GM19239 (cell line): ENCODE measurements at places on chromosomes 16 and 17.
A peak's percentile ranks its signal among the peaks of the same experiment; 100 is the strongest.

- no peak for DNase-seq
Measured at GRCh38 chr16:78609402-78610274, 510.2 kb downstream of the WWOX start.

DNA sequence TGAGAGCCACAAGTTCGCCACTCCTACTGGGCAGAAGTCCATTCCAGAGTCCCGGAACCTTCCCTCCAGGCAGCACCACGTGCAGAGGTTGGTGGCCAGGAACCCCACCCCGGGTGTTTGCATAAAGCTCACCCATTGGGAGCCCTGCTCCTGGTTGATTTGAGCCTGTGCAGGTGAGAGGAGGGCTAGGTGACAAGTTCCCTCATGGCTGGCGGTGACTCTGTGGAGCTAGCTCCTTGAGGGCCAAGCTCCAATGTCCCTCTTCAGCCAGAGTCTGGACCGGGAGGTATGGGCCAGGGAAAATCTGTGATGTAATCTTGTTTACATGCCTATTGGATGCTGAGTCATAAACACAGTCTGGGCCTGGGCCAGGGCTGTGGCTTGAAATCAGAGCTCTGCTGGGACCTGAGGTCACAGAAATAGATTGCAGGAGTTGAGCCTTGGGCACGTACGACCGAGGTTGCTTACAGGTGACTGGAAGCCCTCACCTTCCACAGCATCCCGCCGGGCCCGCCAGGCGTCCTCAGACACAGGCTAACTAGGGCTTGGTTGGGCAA is 118.9 kb downstream of the AATF start:
- DNase-seq, result no peak

DNA sequence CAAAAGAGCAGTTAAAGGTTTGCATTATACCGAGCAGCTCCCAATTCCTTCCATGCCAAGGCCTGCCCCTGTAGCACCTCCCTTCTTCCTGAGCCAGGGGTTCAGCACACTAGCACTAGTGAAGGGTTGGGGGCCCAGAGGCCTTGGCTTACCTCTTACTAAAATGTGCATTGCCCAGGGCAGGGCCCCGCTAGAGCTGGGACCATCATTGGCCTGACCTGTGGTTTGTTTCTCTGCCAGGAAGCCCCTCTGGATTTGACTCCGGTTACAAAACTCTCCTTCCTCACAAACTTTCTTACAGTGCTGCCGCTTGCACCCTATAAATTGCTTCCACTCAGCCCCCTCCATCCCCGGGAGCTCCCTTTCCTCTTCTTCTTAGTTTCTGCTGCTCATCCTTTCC is 33.8 kb downstream of the MPRIP start:
- no peak for DNase-seq

GRCh38 chr17:48960834-48961515 is 7.4 kb downstream of the GIP start:
- DNase-seq, result no peak

DNA sequence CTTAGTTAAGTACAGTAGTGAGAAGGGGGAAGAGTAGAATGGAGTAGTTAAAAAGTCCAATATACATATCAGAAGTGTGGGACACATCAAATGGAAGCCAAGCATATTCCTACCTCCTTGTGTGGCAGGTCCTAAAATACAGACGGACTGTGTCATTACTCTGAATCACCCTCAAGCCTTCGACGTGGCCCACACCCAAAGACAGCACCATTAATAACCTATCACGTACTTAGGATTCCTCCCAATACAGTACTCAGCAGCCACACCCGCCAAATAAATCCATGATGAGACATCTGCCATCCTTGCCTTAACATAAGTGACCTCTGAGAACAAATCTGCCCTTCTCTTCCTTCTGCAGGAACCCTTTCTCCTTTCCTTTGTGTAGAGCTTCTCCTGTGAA is 38.9 kb downstream of the UBE2G1 start:
- no peak for DNase-seq

DNA sequence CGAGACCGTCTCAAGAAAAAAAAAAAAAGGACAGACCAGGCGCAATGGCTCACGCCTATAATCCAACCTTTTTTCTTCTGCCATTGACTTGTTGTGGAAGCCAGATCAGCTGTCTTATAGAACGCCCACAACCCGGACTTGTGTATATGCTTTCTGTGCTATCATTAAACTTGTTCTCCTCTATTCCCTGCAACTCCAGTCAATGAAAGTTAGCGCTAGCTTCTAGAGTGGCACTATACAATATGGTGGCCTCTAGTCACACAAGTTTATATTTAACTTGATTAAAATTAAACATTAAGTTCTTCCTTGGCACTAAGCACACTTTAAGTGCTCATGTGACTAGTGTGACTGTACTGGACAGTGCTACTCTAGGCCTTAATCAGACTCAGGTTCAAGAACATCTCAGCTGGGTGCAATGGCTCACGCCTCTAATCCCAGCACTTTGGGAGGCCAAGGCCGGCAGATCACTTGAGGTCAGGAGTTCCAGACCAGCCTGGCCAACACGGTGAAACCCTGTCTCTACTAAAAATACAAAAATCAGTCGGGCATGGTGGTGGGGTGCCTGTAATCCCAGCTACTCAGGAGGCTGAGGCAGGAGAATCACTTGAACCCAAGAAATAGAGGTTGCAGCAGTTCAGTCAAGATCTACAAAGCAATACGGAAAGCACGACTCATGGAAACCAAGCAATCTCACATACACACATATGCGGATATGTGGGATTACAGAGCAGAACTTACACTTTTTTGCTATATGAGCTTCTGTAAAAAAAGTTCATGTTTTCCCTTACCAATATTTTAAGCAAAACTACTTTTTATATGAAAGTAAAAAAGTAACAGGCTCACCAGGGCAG is 18.8 kb upstream of the GLG1 start:
- DNase-seq, result no peak

- DNase-seq, result peak; percentile 40
Measured at GRCh38 chr16:71499775-71500364, 10.7 kb upstream of the ZNF19 start.

DNA sequence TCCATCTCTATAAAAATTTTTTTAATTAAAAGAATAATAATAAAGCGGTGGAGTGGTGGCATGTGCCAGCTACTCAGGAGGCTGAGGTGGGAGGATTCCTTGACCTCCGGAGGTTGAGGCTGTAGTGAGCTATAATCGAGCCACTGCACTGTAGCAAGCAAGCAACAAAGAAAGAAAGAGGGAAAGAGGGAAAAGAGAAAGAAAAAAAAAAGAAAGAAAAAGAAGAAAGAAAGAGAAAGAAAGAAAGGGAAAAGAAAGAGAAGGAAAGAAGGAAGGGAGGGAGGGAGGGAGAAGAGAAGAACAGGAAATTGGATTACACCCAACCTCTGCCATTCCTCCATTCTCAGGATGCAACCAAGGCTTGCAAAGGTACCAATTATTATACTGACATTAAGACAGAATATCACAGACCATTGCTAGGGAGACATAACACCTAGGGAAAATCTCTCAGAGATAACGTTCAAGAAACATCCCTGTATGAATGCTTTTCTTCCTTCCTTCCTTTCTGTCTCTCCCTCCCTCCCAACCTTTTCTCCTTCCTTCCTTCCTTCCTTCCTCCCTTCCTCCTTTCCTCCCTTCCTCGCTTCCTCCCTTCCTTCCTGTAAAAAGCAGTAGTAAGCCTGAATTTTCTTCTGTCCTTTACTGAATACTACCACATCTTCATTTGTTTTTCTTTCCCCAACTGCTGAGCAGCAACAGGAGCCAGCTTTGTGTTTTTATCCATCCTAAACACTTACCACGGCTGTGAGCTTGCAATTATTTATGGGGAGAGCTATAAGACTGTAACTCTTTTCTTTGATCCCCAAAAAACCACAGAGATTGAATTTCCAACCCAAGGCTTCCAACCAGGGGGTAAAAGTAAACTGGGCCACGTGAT is 1.8 kb upstream of the LITAF start:
- no peak for DNase-seq

DNA sequence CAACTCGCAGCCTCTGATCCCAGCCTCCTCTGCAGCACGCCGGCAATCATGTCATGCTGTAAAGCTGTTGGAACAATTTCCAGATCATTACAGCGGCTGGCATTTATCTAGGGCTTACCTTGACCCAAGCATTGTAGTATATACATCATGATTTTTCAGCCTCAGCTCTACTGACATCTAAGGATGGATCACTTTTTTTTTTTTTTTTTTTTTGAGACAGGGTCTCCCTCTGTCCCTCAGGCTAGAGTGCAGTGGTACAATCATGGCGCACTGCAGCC is 103.3 kb downstream of the CMIP start:
- no peak for DNase-seq

GRCh38 chr17:6969323-6969726 is 26.5 kb upstream of the ALOX12 start:
- DNase-seq, result no peak

GRCh38 chr17:13671771-13672170 is 70.0 kb upstream of the HS3ST3A1 start:
- DNase-seq, result no peak

DNA sequence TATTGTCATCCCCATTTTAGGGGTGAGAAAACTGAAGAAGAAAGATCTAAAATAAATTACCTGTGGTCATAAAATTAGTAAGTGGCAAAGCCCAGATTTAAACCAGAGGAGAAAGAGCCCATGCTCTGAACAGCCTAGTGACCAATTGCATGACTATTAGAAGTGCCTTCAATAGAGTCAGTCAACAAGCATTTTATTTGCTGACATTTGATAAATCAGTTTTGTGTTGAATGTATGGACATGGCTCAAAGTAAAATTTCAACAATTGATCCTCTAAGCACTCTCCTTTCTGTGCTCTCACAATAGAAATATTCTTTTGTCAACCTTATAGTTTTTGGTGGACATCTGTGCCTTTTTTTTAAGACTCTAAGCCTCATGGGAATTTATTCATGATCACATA is 572.9 kb upstream of the SOX9 start:
- no peak for DNase-seq

- no peak for DNase-seq
Measured at GRCh38 chr16:61957075-61957855, 79.0 kb downstream of the CDH8 start.

DNA sequence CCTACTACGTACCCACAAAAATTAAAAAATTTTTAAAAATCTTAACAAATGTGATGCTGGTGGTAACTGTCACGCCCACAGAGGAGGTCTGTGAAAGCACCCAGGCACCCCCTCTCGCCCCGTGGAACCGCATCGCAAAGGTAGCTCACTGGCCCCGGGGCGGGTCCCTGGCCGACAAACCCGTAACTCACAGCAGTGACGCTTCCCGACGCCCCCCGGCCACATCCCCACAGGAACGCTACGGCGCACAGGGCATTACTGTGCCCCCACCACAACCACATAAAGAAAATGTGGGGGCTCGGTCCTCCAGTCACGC is 366 bp downstream of the ANKS3 start:
- DNase-seq, result no peak

GRCh38 chr17:42271779-42272035 is 4.5 kb downstream of the STAT5B start:
- no peak for DNase-seq

DNA sequence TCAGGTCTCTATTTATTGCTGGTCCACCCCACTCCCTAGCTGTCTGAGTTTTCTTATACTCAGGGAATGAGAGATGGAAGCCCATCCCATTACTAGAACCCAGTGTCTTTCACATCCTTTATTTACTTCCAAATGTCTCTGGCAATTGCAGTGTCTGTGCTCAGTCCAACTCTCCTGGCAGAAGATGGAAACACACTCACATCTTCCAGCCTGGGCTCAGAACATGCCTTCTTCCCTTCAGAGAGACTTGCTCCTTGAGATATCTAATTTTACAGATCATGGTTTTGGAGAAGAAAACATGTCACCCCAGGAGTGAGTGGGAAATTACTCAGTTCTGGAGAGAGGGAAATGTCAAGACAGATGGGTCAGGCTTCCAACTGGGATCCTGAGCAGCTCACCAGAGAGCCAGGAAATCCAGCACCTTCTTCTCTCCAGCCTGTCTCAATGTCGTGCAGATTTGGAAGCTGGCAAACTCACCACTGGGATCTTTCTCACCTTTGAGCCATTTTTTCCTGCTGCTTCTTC is 494.4 kb downstream of the HS3ST4 start:
- no peak for DNase-seq

GRCh38 chr17:16197276-16197675 is 18.1 kb downstream of the NCOR1 start:
- no peak for DNase-seq

GRCh38 chr17:68972119-68972704 is 17.0 kb upstream of the ABCA8 start:
- no peak for DNase-seq

- DNase-seq, result no peak
Measured at GRCh38 chr16:75106351-75107274, 10.0 kb downstream of the LDHD start.

- DNase-seq, result no peak
Measured at GRCh38 chr16:16150117-16150877, 73.0 kb downstream of the ABCC6 start.

GRCh38 chr17:77489893-77490255 is 349.1 kb downstream of the SEC14L1 start:
- DNase-seq, result no peak

- DNase-seq, result no peak
Measured at GRCh38 chr16:75263963-75264445, 12.6 kb upstream of the BCAR1 start.

DNA sequence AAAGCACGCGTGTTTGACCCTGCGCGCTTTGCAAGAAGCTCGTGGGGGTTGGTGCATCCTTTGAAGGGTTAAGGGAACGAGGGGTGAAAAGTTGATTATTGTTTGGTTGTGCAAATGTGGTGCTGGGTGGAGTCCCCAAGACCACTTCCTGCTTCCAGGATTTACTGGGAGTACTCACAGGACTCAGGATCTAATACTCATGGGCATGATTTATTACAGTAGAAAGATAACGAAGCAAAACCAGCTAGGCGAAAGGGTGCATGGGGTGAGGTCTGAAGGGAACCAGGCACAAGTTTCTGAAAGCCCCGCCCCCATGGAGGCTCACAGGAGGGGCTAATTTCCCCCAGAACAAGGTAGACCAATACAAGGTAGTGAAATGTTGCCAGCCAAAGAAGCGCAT is 58.8 kb downstream of the RPTOR start:
- no peak for DNase-seq

DNA sequence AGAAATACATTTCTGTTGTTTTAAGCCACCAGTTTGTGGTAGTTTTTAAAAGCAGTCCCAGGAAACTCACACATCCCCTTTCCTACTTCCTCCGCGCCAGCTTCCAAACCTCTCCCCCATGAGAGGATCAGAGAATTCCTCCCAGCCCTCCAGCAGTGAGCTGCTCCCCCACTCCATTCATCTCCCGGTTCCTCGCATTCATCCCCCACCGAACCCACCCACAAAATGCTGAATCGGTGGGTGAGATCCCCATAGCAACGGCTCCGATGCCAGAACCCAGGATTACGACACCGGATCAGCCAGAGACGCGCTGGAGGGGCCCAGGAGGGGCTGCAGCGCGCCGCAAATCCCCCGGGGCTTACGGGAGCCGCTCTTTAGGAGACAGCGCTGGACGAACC is 251.4 kb upstream of the RPL38 start:
- no peak for DNase-seq

DNA sequence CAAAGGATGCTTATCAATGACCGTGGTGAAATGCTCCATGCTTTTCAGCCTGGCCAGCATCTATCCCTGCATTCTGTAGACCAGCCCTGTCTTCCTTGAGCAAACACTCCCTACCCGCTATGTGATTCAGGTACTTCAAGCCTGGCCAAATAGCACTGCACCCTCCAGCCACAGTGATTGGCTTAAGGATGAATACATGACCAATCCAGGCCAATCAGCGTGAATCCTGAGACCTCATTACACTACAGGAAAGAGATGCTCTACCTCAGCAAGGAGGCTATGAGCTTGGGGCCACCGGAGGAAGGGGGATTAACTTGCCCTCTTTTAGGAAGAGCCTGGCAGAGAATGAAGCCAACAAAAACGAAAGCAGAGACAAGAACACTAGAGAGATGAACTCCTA is 162.5 kb downstream of the ZNF423 start:
- no peak for DNase-seq

- DNase-seq, result no peak
Measured at GRCh38 chr17:51640108-51640622, 379.8 kb downstream of the UTP18 start.
